ENCODE measurements at places on chromosomes 11 and 22. TPM values are rescaled to one million over a fixed set of nuclear protein-coding genes. Genes with fewer than 3 reads are reported as not detected.

DNA sequence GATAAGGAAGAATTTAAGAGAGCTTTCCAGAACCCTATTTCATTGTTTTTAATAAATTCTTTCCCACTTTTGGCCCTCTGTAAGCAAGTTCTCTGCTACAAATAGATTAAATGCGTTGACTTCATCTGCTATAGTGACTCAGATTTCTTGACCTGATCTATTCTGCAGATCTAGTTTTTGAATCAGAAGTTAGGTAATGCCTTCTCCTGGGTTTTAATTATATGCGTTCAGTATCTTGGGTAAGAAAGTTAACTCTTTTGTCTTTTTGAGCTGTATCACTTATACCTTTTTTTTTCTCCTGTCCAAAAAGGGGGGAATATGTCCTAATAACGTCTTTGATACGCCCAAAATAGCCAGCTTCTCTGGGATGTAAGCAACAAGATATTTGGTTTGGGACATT, 2.4 kb upstream of the HEPHL1 start:
- no peak for DNase-seq

DNA sequence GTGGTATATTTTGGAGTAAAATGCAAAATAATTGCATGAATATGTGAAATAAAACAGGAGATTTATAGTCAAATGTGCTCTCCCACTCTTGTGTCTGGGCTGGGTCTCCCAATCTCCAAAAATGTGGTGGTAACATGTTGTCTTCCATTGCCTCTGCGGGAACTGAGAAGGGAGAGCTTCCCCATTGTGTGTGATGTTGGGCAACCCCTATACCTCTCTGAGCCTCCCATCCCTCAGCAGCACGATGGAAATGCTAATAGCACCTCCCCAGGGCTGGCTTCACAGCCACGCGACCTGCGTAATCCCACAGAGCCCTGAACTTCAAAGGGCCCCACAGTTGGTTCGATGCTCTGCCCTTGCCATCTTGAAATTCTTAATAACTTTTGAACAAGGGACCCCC, 72.0 kb downstream of the TP53I11 start:
- no peak for DNase-seq

TBX10 gene
- total RNA-seq = not detected

DNA sequence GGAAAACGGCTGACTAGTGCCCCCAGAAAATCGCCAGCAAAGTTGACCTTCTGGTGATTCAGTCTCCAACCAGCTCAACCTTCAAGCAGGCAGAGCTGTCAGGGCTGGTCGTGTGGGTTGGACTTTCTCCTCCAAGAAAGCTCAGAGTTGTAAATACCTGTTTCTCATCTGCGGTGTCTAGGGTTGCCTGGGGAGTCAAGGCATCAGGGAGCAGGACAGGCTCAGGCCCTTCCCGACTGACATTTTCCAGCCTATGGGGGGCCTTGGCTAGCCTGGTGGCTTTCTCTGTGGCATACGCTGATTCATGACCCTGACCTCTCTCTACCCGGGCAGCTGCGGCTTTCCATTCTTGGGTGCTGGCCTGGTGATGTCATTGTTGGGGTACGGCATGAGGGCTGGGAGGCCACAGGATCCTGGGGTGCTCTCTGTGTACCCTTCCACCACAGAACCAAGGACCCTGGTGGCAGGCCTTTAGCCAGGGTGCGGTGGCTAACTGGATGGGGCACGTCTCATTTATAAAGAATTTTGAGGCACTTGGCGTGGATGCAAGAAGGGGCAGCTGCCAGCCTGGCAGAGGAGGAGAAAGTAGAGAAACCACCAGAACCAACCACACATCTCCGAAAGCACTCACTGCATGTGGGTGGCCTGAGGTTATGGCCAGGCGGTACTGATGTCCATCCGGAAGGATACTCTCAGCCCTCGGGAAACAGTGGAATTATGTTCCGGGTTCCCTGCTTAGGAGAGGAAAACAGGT, 64.9 kb downstream of the BCR start:
- DNase-seq = no peak

GRCh38 chr22:31451709-31452571, 37.7 kb downstream of the EIF4ENIF1 start:
- DNase-seq = peak; percentile 23

DNA sequence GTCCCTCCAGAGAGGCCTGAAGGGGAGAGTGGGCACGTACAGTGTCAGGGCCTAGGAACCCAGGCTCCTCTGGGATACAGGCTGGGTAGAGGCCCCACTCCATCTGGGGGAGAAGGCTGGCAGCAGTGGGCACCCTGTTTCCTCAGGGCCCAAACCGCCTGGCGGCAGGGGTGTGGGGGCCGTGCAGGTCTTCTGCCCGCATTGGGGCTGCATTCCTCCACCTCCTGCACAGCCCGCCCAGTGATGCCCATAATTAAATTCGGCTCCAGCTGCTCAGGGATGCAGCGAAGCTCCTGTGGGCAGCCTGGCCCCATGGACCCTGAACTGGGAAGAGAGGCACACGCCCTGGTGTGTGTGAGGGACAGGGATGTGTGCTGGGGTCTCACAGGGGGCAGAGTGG, 35.4 kb downstream of the KCNQ1OT1 start:
- DNase-seq = no peak

DNA sequence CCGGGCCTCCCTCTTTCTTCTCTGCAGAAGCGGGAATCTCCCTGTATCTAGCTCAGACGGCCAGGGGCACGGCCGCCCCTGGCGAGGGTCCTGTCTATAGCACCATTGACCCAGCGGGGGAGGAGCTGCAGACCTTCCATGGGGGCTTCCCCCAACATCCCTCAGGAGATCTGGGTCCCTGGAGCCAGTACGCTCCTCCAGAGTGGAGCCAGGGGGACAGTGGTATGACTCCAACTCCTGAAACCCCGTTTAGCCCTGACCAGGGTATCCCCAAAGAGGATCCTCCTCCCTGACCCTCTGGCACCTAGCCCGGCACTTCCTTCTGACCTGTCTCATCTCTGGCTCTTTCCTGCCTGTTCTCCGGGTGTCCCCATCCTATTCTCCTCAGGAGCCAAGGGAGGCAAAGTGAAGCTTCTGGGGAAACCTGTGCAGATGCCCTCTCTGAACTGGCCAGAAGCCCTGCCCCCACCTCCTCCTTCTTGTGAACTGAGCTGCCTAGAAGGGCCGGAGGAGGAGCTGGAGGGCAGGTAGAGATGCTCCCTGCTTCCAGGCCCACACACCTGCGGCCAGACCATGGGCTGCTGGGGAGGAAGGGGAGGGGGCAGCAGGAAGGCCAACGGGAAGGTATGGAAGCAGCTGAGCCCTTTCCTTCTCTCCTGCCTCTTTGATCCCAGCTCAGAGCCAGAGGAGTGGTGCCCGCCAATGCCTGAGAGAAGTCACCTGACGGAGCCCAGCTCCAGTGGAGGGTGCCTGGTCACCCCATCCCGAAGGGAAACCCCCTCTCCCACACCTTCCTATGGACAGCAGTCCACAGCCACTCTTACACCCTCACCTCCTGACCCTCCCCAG, 12.9 kb downstream of the ROBO3 start:
- no peak for DNase-seq

AAMDC gene
- total RNA-seq = 36.1 TPM
